ENCODE measurements at places on chromosomes 1 and 21. TPM values are rescaled to one million over a fixed set of nuclear protein-coding genes. Genes with fewer than 3 reads are reported as not detected.

The PRKAA2 gene
- 7.8 TPM for total RNA-seq

- DNase-seq = no peak
Observed at GRCh38 chr1:117070124-117070523, 10.0 kb downstream of the TTF2 start.

DNA sequence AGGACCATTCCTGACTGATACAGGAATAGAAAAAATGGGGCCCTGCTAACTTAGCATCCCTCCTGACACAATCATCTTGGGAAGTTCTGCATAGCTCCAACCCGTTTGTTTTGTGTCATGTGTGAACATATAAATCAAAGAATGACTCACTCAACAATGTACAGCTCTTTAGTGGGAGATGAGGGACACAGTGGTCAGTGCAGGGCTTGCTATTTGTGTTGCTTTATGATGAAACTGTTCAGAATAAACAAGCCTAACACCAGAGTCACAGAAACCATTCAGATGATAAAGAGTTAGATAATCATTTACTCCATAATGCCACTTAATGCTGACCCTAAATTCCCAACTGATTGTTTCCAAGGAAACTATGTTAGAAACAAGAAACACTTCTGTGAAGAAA is 154.2 kb upstream of the ZNHIT6 start:
- DNase-seq = peak; percentile 21

DNA sequence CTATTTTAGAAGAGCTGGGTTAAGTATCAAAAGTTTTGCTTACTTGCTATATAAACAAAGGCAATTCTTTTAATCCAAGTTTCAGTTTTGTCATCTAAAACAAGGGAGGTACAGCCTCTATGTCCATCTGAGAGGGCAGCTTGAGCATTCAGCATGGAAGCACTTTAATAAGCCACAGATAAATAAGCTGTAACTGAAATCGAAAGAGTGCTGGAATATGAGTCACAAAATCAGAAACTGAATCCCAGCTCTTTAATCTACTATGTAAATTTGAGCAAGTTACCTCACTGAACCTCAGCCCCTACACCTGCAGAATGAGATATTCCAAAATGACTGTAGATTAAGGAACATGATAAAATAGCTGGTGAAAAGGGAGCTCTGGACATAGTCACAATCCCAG is 80.0 kb upstream of the HP1BP3 start:
- DNase-seq = no peak

DNA sequence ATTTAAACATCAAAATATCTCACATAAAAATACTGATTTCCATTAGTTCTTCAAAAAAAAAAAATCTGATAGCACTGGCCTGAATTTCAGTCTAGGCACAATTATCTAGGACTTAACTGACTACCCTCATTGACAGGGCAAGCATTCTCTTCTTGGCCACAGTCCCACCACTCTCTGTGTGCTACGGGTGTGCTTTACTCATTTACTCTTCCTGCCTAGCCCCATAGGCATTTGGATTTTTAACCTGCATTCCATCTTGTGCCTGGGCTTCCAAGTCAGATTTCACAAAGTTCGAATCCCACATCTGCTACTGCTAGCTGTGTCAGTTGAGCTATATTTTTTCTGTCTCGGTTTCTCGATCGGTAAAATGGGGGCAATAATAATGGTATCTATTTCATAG is 38.0 kb downstream of the PTPN14 start:
- DNase-seq = no peak

Measured in hepatocyte (in vitro differentiated cells).